ENCODE measurements at places on chromosomes 1 and 21.

DNA sequence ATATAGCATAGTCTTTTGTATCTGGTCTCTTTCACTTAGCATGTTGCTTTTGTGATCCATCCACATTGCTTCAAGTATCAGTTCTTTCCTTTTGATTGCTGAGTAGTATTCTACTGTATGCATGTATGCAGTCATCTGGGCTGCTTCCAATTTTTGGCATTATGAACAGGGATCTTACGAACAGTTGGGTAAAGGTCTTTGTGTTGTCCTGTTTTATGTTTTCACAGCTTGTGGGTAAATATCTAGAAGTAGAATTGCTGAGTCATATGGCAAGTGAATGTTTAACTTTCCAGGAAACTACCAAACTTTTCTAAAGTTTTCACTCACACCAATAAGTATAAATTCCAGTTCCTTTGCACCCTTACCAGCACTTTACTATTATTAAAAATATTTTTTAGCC, 60.9 kb downstream of the LHX4 start:
- no peak for DNase-seq

DNA sequence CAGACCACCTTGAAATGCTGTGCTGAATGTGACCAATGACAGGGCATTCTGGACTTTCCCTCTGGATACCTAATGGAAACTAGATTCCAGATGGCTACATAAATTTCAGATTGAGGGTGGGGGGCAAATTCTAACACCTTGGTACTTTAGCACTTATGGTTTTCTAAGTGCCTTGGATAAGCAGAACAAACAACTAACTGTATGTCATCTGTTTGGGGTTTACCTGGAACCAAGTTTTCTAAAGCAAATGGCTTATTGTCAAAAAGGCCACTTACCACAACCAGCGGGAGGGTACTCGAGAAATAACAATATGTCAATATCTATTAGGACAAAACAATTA, 39.1 kb downstream of the GPR3 start:
- DNase-seq: no peak

DNA sequence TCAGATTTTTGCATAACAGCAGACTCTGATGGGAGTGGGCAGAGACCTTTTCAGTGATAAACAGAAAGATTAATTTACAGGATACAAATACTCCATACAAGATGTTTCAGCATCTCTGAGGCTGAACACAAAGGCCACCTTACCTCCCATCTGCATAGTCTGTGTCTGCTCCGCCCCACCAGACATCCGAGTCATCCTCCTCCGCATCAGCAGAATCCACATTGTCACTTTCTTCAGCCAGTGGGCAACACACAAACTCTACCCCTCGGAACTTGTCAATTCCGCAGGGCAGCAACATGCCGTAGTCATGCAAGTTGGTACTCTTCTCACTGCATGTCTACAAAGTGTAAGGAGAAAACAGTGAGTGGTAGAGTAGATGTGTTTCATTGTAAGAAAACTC, 119.7 kb downstream of the APP start:
- no peak for DNase-seq

- DNase-seq: no peak
These were observed 28.9 kb downstream of the OBSCN start for GRCh38 chr1:228236744-228237143.

DNA sequence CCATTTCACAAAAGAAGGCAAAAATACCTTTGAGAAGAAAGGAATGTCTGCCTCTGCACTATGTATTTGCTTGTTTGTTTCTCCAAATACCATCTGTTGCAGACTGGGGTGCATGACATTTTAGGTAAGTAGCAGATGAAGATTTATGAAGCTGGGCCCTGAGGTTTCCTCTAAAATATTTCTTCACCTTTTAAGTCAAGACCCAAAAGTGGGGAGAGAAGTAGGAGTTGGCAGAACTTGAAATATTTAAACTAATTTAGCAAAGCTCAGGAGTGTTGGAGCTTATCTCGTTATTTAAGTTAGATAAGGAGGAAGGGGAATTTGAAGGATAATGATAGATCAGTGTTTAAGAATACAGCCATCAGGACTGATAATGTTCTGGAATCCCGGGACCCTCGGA, 152.9 kb downstream of the DHRS3 start:
- DNase-seq: no peak

DNA sequence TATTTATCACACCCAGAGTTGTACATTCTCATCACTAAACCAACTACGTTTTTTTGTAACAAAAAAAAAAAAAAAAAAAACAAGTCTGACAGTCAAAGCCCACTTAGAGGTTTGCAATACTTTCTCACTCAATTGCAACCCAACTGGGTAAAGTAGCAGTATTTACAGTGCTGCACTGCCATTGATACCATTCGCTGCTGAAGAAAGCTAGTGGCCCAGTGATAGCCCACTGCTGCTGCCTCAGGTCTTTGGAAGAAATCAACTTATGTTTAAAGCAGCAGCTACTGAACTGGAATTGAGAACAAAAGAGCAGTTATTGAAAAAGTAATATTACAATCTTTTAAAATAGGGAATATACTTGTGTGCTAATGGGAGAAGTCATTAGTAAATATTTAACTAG, 2.7 kb downstream of the HNRNPU start:
- no peak for DNase-seq

GRCh38 chr1:54142146-54142900, 10.5 kb downstream of the CDCP2 start:
- DNase-seq: no peak

GRCh38 chr1:236654957-236655356, 31.3 kb upstream of the ACTN2 start:
- no peak for DNase-seq

- no peak for DNase-seq
These were observed 173.6 kb downstream of the ADGRL2 start for GRCh38 chr1:81974222-81974841.

DNA sequence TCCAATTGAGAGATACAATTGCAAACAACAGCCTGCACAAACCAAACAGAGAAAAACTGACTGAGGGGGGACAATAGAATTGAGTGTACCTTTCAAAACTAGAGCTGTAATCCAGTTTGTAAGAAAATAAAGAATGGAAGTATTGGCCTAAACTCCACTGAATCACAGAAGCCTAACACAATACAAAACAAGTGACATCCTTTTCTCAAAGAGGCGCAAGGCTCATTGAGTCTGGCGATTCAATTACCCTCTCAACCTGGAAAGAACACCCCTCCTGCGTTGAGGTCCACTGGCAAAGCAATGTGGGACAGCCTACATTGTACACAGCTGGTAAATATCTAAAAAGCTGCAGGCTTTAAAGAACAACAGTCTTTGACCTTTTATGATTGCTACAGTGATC, 182.6 kb downstream of the DPYD start:
- no peak for DNase-seq

GRCh38 chr1:53080041-53080440, 18.0 kb downstream of the PODN start:
- DNase-seq: no peak

DNA sequence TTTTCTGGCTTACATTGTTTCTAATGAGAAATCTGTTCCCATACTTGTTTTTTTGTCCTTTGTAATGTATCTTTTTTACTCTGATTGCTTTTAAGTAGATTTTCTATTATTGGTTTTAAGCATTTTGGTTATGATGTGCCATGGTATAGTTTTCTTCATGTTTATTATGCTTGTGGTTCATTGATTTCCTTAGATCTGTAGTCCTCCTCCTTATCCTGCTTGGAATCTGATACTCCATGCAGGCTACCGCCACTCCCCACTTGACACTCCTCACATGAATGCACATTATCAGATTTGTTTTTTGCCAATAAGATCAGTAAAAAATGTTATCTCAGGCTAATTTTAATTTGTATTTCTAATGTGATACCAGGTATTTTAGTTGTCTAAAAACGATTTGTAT, 20.8 kb downstream of the UROD start:
- no peak for DNase-seq

- no peak for DNase-seq
These were observed 171.7 kb downstream of the CRB1 start for GRCh38 chr1:197439708-197440280.
